NCI-H748 treated with DMSO at 0.1 percent for 48 hours (cell line): ENCODE measurements at places on chromosomes 1 and 21.

- no peak for DNase-seq
Measured at GRCh38 chr1:57142169-57142568, 176.4 kb upstream of the C8B start.

GRCh38 chr1:226304291-226304955 is 4.5 kb downstream of the LIN9 start:
- DNase-seq: no peak

DNA sequence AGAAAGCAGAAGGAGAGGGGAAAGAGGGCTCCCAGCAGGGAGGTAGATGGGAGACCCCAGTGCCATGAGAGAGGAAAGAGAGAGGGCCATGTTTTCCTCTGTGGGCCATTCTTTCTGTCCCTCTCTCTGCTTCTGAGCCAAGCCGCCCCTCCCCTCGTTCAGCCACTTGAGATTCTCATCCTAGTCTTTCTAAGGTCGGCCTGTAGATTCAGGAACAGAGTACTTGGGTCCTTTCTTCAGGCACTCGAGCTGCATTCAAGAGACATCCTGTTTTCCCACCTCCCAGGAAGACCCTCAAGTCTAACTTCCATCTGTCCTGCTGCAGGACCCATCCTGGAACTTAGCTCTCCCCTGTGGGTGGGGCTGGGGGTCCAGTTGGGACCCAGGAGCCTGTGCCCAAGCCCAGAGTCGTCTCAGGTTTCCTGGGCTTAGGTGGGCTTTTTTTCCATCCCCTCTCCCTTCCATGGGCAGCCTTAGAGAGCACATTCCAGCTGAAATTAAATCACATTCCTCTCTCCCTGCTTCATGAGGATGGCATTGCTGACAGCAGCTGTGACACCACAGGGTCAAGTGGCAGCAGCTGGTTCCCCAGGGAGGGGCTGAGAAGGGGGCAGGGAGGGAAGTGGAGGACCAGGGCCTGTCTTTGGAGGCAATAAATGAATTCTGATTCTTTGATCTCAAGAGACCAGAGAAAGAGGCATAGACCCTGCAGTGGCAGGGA is 13.0 kb downstream of the NES start:
- DNase-seq: no peak

DNA sequence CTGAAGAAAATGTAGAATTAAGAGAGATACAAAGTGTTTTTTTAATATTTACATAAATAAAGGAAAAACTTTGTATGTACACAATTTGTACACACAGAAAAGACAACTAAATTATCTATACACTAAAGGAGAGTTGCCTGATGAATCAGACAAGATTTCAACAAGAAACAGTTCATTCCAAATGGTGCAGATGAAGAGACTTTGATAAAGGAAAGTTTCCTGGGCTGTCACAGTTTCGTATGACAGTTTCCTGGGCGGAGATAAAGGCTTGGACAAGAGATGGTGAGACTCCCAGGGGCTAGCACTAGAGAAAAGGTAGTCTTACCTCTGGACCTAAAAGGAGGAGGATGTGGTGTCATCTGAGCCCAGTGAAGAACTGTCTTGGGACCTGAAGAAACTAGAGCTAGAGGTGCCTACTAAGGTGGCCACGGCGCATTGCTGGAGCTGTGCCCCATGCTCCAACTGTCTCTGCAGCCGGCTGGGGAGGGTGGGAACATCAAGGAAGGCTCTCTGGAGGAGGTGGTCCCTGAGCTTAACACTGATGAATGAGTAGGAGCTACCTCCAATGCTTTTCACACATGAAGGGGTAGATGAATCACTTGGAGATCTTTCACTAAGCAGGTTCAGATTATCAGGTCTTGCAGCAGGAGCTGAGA is 32.2 kb downstream of the ETS2 start:
- no peak for DNase-seq

GRCh38 chr21:29104239-29104708 is 26.2 kb upstream of the MAP3K7CL start:
- no peak for DNase-seq

DNA sequence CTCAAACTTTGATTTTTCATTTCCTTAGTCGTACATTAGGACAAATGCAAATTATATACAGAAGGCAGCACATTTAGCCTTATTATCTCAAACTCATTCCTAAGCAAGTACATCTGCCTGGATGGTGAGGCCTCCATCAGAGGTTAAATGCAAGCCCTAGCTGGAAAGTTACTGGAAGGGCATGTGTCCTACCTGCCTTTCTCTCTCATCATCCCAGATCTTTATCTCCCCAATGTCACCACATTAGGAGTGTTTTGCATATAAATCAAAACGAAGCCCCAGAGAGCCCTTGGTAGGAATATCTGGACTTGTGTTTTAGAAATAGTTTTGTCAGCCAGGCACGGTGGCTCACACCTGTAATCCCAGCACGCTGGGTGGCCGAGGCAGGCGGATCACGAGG is 35.0 kb downstream of the APP start:
- DNase-seq: no peak
